ENCODE measurements at places on chromosomes 13 and 19.

DNA sequence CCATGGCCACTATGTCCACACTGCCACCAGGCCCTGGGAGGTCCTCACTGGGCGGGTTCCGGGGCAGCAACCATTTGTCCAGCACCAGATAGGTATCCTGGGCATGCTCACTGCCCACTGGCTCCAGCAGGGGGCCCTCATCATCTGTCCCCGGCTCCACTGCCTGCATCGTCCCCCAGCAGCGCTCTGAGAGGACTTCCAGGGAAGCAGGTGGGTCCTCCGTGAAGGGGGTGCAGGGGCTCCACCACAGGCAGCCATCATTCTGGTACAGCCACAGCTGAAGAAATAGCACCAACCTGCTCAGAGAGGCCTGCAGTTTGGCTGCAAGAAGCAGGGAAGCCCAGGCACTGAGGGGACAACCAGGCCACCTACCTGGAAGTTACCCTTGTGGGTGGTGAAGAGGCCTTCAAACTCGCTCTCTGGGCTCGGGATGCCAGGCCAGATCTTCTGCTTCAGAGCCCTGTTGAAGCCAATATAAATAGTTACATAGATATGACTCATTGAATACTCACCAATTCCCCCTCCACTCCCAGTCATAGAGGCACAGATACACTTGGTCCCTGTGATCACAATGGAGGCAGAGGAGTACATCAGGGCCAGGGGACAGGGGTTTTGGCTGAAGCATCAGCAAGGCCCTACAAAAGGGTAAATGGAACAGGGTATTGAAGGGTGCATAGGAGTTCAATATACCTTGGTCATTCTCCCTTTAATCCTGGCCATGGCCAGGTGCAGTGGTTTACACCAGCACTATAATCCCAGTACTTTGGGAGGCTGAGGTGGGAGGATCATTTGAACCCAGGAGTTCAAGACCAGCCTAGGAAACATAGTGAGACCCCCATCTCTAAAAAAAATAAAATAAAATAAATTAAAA is 4.1 kb downstream of the SWSAP1 start:
- peak; percentile 80 for DNase-seq

GRCh38 chr19:45873219-45873772 is 9.2 kb downstream of the FOXA3 start:
- DNase-seq = no peak

GRCh38 chr19:1495051-1495798 is 4.2 kb downstream of the REEP6 start:
- DNase-seq = no peak

- DNase-seq = no peak
These were observed 92.3 kb downstream of the RFC3 start for GRCh38 chr13:33910255-33910654.

DNA sequence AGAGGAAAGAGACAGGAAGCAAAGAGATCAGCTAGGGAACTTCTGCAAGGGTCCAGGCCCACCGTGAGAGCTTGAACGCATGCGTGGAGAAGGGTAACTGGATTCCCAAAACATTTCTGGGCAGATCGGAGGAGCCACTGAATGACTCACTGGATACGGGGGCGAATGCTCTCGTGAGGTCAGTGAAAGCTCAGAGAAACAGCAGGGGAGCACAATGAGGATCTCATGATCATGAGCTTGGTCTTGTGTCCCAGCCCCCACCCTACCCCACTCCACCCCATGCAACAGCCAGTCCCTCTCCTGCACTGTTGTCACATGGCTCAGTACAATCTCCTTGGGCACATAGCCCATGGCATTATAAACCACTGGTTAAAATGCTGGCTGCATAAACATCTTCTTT is 40.6 kb downstream of the DCLK1 start:
- DNase-seq = no peak

- peak; percentile 21 for DNase-seq
These were observed 232.0 kb downstream of the B3GLCT start for GRCh38 chr13:31431722-31432137.
